ENCODE measurements at places on chromosomes 3 and 15.

DNA sequence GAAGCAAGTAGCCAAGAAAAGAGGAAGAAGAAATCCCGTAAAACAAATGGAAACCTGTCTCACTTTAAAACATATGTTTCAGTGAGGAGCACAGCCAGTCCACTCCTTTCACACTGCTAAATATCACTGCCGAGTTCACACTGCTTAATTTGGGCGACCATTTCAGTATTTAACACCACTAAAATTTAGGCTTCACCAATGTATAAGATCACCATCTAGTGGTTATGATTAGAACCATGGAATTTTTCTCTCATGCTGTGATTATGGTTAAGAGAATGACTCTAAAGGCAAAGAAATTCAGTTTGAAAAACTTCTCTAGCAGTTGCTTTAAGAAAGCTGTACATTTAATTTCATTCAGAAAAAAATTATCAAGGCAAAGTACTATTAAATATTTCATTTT, 16.6 kb downstream of the SLC4A7 start:
- DNase-seq = peak; percentile 82

DNA sequence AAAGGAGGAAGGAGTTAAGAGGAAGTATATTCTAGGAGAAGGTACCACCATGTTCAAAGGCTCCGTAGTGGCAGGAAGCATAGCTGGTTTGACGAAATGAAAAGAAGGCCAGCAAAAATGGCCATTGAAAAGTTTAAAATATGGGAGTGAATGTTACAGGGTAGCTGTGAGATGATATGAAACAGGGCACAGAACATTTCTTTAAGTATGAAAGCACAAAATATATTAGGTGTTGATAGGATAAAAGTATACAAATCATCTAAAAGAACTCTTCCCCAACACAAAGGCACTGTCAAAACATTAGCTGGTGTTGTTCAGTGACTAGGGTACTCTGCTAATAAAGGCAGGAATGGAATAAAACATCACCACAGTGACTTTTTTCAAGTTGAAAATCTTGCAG, 216.2 kb downstream of the LRRN1 start:
- no peak for DNase-seq

DNA sequence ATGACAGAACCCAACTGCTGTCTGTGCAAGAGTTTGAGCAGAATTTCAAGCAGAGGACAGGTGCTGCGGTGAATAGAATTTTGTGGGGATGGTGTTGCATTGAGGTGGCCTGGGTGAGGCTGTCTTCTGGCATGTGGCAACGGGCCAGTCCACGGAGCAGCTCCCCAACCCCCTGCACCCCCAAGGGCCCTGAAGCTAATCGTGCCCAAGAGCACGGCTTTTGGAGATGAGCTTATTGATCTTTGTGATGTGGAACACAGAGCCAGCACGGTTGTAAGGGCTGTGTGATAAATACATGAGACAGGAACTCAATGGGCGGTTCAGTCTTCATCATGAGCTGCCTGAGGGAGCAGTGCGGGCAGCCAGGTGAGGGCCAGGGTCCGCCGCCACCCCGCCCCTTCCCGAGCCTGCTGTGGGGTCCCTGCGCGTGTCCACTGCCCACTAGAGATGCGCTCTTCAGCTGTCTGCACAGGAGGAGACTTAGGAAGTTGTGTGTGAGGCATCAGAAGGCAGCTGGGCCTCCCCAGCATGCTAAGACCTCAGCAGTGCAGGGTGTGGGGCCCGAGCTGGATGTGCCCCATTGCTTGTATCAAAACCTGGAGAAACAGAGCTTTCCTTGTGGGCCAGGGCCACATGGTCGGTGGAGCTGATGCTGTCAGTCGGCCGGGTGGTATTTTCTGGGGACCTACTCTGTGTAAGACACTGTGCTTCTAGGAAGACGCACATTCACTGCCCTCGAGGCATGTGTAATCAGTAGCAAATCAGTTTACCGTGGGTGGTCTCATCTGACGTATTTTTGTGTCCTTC, 90.5 kb downstream of the CHRNA7 start:
- DNase-seq = no peak

GRCh38 chr3:130895690-130896488, 2.0 kb downstream of the ATP2C1 start:
- DNase-seq = peak; percentile 74

DNA sequence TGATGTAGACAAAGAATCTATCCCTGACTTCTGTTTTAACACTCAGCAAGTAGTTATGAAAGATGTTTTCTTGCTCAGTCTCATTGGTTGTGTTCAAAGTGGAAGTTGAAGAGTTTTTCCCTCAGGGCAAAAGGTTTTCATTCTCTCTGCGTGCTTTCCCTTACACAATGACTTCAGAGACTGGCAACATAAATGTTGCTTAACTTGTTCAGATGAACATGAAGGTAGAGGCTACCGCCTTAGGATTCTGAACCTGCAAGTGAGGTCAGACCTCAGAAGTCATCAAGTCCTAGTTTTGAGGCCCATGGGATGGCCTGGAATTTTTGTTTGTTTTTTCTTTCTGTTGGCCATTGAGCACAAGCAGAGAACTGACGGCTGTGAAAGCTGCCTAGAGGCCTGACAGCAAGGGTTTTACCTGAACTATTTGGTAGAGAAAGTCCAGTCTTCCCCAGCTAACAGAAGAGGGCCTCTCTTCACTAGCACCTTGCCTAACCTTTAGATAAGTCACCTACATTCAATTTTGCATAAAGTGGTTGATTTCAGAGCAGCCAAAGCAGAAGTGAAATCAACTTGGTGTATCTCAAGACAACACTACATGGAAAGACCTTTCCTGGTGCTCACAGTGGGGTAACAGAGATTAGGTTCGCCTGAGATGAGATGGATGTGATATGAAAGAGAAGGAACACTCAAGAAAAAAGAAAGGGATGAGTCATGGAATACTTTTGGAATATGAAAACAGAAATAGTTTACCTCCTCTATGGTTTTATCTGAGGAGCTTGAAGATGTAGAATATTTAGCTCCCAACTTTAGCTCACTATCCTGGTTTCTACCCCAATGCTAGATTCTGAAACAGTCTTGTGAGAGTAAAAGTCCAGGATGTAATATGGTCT, 53.6 kb upstream of the AP4E1 start:
- no peak for DNase-seq

DNA sequence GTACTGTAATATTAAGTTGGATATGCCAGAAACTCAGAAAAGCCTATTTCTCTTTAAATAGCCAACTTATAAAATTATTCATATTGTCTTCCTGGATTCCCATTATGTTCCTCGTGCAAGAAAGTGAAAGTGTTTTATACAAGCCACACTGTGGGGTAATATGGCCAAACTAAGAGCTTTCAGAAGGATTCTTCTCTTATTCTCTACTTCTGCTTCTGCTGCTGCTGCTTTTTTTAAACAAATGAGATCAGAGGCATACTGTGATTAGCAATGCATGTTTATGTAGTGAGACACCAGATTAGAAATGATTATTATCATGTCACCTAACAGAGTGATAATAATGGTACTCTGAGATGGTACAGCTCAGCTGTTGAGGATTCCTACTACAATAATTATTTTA, 1026.5 kb upstream of the CFAP20DC start:
- peak; percentile 29 for DNase-seq

DNA sequence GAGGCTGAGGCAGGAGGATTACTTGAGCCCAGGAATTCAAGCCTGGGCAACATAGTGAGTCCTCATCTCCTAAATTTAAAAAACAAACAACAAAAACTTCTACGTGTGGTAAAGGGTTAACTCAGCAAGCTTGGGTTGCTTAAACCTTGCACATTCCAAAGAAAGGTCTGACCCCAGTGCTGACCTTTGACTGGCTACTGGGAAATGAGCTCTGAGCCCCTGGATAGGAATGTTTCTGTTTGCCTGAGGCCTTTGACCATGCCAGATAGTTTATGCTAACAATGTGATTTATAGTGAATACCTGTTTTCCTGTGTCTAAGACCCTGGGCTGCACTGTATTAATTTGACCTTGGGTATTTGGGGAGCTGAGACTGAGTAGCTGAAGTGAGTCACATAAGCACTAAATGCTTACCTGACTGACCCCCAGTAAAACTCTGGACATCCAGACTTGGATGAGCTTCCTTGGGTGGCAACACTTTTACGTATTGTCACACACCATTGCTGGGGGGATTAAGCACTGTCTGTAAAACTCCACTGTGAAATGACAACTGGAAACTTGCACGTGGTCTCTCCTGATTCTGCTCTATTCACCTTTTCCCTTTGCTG, 20.7 kb downstream of the TCAIM start:
- DNase-seq = no peak
